Right hindlimb (tissue), 1 donor: ENCODE measurements at places on chromosomes 7 and 10.

- DNase-seq = no peak
Measured at GRCh38 chr7:95395755-95396135, 430 bp downstream of the PON3 start.

DNA sequence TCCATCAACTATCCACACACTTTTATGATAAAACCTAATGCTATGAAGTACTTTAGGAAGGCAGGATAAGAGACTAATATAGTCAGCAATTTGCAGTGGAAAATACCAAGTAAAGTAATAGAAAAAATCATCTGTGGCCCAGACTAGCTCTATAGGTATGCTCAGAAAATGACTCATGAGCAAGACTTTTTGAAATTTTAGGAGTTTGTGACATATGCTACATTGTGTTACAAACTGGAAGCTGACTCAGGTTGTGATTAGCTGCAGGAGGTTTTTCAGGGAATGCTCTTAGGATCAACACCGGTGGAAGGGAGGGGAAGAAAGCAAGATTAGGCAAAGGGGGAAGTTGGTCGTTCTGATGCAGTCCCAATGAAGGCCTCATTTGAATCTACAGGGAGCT lies 56.1 kb downstream of the FEZF1 start:
- no peak for DNase-seq

DNA sequence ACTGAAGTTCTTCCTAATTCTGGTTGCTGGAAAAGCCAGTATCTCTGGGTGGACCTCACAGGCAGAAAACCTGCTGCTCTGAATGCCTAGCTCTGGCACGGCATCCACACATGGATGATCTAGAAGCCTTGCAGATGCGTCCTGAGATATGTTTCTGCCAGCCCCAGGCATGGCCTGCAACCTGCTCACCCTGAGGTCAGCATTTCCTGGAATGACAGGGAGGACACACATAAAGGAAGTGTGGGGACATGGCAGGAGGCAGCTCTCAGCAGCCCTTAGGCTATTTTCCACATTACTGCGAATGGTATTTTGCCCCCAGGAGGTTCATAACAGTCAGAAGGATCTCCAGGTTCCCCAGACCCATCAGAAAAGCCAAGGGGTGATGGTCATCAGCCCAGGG lies 23.2 kb downstream of the PLXNA4 start:
- no peak for DNase-seq

DNA sequence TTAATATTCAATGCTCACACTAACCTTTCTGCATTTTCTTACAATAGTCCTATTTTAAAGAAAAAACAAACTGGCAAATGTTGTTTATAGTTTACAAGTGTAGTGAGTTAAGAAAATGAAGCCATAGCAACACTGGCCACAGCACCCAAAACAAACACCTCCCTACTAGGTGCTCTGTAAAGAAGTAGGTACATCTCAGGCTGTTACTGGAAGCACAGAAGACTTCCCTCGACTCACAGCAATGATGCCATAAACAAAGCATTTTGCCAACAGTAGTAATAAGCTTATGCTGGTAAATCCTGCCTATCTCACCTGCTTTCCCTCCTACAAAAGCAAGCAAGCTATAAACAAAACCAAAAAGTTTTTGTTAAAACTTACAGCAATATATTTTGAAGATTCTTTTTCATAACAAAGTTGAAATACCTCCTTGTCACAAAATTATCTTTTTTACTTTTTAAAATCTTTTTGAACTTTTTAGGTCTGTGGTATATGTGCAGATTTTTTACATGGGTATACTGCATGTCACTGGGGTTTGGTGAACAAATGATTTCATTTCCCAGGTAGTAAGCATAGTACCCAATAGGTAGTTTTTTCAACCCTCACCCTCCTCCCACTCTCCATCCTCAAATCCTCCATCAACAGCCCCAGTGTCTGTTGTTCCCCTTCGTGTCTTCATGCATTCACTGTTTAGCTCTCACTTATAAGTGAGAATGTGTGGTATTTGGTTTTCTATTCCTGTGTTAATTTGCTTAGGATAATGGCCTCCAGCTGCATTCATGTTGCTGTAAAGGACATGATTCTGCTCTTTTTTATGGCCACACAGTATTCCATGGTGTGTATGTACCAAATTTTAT lies 28.4 kb downstream of the COA1 start:
- no peak for DNase-seq

GRCh38 chr10:84306751-84307384 lies 21.5 kb upstream of the CCSER2 start:
- no peak for DNase-seq

DNA sequence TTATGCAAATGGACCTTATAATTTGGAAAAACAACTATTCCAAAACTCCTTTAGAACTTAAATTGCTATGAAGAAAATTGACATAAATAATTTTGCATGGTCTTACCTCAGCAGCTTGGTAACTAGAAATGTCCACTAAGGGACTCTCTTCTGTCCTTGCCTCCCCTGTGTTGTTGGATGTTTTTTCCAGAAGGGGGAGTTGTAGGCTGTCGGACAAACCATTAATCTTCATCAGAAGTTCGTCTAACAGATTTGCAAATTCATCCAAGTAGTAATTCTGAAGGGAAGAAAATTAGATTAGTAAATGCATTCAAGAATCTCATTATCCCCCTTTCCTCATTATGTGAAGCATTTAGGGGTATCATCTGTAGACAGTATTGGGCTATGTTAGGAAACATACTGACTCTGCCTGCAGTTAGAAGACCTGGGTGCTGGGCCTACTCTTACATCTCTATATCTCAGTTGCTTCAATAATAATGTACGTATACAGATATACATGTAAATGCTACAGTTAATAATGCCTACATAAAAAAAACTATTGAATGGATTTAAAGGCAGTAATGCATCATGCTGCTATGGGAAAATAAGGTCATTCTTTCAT lies 155.6 kb downstream of the PKD1L1 start:
- no peak for DNase-seq

GRCh38 chr10:102616066-102616770 lies 28.1 kb upstream of the TRIM8 start:
- peak; percentile 90 for DNase-seq

GRCh38 chr7:130387628-130388403 lies 7.5 kb downstream of the CPA1 start:
- no peak for DNase-seq

GRCh38 chr10:45427970-45428366 lies 54.0 kb downstream of the ALOX5 start:
- DNase-seq = no peak

DNA sequence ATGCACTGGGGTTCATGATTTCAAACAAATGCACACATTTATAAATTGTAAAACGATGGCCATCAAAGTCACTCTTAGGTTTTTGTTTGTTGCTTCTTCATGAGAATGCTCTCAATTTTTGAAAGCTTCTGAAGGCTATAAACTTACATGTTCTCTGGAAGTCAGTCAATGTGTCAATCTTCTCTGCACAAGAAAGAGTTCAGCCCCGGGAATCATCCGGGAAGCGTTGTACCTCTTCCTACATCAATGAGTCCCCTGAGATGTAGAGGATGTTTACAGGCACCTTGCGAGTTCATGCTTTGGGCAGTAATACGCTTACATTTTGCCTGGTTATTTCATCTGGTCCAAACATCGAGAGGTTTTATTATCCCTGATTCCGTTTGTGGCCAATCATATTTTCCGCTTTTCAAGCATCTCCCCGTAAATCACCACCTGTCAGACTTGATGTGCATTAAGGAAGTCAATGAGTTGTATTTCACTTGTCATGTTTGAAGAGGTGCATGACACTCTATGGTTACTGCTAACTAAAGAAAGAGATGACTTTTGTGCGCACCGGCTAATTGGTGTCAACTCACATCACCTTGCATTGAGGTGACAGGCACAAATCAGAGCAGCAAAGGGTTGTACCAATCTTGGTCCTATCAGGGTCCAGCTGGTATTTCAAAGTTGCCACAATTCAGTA lies 750.7 kb downstream of the SORCS3 start:
- no peak for DNase-seq

DNA sequence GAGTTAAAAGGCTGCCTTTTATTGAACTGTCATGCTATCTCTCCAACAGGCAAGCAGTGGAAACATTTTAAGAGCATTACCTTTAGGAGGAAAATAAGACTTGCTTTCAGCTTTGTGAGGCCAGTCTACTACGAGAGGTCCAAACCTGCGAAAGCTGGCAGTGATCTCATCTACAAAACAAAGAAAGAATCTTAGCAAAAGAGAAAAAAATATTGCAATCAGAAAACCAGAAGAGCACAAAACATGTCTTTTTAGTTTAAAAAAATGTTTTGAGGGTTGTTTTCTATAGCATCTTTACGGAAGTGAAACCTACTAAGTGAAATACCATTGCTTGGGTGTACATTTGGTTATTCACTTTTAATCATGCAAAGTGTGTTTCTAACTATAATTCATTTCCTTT lies 147.9 kb downstream of the CPEB3 start:
- DNase-seq = no peak

DNA sequence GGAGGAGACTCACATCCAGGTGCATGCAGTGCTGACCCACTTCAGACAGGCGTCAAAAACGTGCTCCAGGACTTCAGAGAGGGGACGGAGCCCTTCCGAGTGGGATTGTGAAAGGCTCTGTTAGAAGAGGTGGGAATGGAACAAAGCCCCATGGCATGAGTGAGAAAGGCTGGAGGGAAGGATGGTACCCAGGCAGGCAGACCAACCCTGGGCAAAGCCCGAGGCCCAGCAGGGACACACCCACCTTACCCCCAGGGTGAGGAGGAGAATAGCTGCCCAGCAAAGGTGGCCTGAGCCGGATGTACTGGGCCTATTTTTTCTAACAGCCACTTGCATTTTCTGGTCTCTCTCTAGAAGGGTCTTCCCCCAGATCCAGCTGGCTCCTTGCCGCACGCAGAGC lies 14.8 kb downstream of the CHAT start:
- DNase-seq = no peak

DNA sequence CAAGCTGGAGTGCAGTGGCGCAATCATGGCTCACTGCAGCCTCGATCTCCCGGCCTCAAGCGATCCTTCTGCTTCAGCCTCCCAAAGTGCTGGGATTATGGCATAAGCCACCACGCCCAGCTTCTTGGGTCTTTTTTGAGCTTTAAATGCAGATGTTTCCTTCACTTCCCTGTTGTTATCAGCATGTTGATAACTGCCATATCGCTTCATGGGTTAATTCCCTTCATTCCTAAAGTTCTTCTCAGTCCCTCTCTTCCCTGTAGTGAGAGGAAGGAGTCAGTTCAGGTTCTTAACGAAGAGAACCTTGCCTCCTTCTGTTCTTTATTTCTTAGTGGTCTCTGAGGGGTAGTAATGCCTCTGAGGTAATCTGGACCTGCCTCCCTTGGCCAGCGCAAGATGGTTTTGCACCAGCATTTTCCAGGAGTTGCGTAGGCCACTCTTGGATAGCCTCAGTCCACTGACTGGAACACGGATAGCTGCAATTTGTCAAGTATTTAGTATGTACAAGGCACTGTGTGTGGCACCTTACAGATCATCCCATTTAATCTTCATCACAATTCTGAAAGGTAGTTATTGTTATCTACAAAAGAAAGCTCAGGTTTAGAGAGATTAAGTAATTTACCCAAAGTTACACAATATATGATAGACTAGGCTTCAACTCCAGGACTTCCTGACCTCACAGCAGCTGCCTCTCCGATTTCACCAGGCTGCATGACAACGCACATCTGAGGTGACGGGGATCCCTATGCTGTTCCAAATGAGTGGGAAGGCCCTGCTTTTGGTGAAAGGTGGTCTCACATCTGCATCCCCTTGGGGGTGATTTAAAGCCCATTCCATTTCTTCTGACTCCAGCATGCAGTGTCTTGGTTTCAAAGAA lies 60.5 kb downstream of the GATA3 start:
- no peak for DNase-seq

GRCh38 chr10:119655566-119656001 lies 4.4 kb downstream of the BAG3 start:
- DNase-seq = no peak

DNA sequence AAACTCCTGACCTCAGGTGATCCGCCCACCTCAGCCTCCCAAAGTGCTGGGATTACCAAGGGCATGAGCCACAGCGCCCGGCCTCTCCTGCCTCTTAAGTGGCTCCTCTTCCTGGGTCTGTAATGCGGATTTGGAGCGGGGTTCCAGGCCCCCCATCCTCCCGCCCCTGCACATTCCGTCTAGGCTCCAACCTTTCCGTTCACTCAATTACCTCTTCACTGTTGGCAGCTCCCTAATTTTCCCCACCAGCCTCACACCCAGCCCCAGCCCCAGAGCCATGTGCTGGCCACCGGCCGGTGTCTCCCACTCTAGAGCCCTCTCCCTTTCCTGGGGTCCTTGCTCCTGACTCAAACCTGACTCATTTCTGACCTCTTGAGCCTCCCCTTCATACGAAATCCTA lies 16.6 kb downstream of the ASB13 start:
- no peak for DNase-seq

GRCh38 chr7:44116087-44116788 lies 7.1 kb downstream of the POLD2 start:
- DNase-seq = no peak

- no peak for DNase-seq
Measured at GRCh38 chr10:122249991-122250750, 20.9 kb upstream of the BTBD16 start.

DNA sequence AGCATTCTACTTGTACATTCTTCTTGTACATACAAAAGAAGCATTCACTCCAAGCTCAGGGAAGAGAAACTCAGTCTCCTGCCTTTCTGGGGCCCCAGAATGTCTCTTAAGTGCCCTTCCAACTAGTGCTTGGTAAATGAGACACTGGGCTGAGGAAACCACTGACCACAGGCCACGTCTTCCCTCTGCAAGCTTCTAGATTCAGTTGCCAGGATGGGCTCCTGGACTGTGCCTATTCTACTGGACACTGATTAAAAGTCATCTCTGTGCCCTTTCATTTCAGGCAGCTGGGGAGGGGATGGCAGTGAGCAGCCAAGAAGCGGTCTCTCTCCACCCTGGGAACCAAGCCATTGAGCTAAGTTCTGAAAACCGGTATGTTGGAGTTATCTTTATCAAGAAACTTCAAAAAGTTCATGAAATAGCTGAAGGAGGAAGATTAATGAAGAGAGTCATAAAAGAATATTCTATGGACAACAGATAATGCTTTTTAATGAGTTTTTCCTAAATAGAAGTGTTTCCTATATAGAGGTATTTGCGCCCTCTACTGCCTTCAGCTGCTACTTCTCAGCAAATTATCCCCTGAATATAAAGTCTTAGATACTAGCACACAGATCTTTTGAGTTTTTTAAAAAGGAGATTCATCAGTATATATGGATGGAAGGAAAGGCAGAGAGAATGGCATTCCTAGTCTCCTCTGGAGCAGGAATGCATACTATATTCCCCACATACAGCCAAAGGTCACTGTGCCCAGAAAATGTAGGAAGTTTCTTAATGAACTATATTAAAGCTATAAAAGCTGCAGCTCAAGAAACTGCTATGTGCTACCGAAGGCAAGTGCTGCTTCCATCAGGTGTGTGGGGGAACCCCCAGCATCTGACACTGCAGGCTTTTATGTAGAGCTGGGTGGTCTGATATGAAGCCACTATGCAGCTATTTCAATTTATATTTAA lies 8.4 kb upstream of the IFIT1B start:
- peak; percentile 52 for DNase-seq

GRCh38 chr7:85191383-85191782 lies 4.5 kb upstream of the SEMA3D start:
- no peak for DNase-seq

GRCh38 chr7:108327353-108327752 lies 128.9 kb downstream of the NRCAM start:
- no peak for DNase-seq
